ENCODE measurements at places on chromosomes 1 and 21. TPM values are rescaled to one million over a fixed set of nuclear protein-coding genes. Genes with fewer than 3 reads are reported as not detected.

DNA sequence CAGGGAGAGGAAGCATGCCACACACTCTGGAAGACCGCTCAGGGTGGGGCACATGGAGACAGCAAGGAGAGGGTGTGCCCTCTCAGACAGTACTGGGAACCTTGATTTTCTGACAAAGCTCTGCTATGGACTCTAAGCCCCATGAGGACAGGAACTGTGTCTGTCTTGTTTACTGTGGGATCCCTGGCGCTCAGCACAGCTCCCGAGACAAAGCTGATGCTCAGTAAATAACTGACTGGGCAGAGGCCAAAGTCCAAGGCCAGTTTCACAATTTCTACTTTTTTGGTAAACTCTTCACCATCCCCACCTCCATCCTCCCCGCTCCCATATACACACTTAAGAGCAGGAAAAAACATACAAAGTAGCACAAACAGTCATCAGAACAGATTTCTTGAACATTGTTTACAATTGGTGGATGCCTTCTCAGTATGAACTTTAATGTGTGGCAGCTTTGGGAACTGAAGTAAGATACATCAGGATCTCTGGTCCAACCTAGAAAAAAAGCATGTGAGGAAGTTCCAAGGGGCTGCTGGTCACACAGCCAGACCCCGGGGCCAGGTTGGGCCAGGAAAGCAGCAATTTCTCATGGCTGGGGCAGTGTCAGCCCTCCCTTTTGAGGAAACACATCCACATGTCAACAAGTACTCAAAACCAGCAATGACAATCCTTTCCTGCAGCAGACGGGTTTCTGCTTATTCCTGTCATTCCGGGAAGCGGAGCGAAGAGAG is 5.6 kb upstream of the AHCYL1 start:
- DNase-seq: peak; percentile 37

DNA sequence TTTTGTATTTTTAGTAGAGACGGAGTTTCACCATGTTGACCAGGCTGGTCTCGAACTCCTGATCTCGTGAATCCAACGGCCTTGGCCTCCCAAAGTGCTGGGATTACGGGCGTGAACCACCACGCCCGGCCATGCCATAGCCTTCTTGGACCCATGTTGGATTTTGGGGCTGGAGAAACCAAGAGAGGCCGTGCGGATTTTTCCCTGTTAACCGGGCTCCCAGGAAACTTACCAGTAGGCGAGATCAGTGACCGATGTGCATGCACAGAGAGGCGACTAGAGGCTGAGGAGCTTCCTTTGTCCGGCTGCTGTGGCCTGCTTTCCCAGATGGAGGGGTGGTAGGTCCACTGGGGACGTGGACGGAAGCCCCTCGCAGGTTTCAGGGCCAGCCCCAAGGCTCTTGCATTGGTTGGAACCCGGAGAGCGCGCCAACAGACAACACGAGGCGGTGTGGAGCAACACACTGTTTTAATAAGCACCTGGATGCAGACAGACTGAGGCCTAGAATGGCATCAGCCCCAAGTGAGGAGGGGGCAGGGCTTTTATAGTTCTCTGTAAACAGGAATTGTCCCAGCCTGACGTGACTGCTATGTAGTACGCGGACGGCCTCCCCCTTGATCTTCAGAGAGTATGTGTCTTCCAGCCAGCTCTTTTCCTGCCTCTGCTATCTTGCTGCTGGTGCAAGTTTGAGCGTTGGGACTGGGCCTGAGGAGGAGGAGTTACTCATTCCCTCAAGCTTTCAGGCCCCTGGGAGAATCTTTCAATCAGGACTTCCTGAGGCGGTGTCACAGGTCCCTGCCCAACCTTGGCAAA is at the start of gene ERVH48-1:
TSS of gene ERVH48-1 (minus strand) at position 517 of the 813 bp plus-strand sequence. CDS start 6,624 bp downstream, outside the sequence.
- DNase-seq: no peak

- no peak for DNase-seq
These were observed 136.4 kb upstream of the DEPDC1 start for GRCh38 chr1:68633141-68633919.

The CIART gene
- 5.9 TPM for total RNA-seq

Measured in SJSA1 (cell line).